ENCODE measurements at places on chromosomes 7 and 10. TPM values are rescaled to one million over a fixed set of nuclear protein-coding genes. Genes with fewer than 3 reads are reported as not detected.
A peak's percentile ranks its signal among the peaks of the same experiment; 100 is the strongest.

- DNase-seq: no peak
These were observed 19.5 kb downstream of the CPVL start for GRCh38 chr7:29126804-29127203.

- no peak for DNase-seq
These were observed 42.6 kb downstream of the FAM20C start for GRCh38 chr7:234708-235553.

GRCh38 chr7:122743211-122743610, 40.5 kb upstream of the RNF148 start:
- no peak for DNase-seq

- no peak for DNase-seq
These were observed at the start of gene TET1 for GRCh38 chr10:68560186-68560942. Gene TET1 (plus strand): TSS chr10:68560337. CDS start chr10:68572339, 12,002 bp downstream.

GRCh38 chr10:61639952-61640351, 22.8 kb upstream of the CABCOCO1 start:
- no peak for DNase-seq

DNA sequence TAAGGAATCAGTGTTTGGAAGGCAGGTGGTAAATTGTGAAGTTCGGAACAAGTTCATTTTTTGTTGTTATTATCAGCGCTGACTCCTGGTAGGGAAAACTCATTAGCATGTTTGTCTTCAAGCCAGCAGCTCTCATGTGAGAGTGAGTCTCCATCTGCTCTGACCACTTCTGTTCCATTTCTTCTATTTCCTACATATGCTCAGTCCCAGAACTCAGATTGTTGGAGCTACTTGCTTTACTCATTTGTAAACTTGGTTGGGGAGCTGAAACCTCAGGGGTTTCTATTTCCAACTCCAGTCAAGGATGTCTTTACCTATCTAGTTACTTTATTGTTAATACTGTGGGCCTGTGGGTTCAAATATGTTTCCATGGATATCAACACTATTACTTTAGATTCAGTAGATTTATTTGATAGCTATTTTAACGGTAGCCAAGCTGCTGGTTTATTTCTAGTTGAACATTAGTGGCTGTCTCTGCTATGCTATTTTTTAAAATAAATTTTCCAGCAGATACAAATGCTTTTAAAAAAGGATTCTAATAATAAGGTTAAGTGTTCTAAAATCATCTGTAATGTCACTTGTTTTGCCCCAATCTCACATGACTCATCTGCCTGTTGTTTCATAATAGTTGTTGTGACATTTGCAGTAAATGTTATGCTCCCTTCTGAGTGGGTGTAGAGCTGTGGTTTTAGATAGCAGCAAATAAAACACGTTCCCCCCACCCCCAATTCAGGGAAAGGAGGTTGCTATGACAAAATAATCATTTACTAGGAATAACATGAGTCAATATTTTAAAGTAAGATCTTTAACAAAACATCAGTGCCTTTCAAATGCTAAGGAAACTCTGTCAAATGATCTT, 143.3 kb downstream of the HDAC9 start:
- DNase-seq: no peak

DNA sequence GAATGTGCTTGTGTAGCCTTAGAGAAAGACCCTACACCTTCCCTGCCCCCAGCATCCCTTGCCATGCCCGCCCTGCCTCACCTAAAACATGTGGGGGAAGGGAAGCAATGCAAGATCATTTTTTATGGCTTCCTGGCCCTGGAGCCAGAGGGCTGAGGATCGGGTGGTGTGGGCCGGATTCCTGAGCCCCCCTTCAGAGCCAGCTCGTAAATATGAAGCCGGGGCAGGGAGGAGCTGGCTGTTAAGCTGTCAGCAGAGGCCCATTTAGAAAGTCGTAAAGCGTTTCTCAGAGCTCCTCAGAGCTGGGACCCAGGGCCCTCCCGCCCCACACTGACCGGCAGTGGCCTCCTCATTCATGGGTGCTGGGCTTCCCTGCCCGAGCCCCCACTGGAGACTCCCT, 23.9 kb downstream of the UNC5B start:
- no peak for DNase-seq

- DNase-seq: no peak
These were observed 4.9 kb downstream of the ACADSB start for GRCh38 chr10:123013456-123014419.

GRCh38 chr10:65355141-65355680, 1570.6 kb upstream of the LRRTM3 start:
- DNase-seq: no peak

GRCh38 chr7:104240401-104240800, 32.6 kb upstream of the ORC5 start:
- no peak for DNase-seq

DNA sequence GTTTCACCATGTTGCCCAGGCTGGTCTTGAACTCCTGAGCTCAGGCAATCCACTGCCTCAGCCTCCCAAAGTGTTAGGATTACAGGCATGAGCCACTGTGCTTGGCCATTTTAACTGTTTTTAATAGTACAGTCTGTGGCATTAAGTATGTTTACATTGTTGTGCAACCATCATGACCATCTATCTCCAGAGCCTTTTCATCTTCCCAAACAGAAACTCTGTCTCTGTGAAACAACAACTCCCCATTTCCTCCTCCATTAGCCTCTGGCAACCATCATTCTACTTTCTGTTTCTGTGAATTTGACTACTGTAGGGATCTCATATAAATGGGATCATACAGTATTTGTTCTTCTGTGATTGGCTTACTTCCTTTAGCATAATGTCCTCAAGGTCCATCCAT, 48.3 kb upstream of the SEPHS1 start:
- no peak for DNase-seq

DNA sequence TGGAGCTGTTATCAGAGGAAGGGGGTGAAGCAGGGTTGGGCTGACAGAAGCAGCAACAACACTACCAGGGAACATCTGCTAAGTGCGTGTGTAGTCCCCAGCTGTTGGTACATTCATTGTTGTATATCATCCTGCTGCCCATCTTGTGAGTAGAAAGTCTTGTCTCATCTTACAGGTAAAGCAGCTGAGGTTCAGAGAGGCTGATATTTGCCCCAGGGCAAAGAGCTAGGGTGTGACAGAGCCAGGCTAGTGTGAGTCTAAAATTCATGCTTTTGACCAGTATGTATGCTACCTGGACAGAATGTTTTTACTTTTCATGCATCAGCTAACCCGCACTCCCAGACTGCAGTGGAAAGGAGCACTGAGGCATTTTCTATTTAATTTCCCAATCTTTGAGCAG, 221.6 kb downstream of the STK31 start:
- no peak for DNase-seq

DNA sequence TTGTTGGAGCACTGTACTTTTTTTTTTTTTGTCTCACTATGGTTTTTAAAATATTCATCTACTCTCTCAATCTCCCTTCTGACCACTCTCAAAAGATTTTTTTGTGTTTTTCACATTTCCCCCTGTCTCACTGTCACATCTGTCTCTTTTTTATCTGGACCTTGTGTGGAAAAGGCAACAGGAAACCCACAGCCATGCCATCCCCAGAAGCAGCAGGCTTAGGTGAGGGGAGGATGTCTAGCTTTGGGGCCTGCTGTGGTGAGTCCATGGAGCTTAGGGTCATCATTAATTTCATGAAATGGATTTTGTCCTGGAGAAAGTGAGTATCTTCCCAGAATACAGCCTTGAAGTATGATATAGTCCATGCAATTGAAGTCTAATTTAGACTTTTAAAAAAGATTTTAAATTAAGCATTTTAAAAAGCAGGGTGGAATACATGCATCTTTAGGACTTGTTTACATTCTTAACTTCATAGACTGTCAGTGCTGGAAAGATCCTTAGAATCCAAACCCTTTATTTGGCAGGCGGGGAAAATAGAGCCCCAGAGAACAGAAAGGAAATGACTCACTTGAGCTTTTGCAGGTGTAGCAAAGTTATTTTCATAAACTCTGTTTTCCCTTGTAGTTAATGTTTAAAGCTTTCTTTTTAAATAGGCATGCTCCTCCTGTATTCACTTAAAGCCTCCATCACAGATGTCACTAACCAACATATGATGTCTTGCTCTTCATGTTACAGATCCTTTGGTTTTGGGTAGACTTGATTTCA, 25.1 kb downstream of the MINDY4 start:
- DNase-seq: no peak

- no peak for DNase-seq
These were observed 128.1 kb upstream of the NANOS1 start for GRCh38 chr10:118901380-118901779.

DNA sequence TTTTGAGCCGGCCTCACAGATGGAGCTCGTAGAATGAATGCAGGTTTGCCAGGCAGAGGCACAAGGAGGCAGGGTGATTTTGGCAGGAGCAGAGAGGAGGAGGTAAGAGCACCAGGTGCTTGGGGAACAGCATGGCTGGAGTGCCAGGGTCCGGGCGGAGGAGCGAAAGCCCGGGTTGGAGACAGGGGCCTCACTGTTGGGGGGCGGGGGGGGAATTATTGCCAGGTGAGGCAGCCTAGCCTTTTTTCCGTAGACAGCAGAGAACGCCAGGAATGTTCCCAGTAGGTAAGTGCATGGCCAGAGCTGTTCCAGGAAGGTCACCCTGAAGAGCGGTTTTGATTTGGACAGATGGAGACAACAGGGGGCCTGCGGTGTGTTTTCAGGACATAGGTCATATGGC, 9.5 kb downstream of the SRRM3 start:
- no peak for DNase-seq

DNA sequence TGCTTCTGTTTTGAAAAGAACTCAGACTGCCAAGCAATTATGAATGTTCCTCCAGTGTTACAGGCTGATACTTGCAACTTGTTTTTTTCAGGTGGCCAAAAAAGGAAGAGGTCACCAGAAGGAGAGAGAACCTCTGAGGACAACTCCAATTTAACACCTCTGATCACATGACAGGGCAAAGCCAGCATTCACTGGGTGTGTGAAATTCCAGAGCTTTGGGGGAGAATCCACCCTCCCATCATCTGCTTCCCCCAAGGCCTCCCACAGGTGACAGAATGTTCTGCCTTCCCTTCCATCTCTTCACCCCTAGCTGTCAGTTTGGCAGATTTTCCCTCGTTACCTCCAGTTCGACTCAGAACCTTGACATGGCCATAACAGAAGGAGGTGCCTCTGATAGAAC, 39.1 kb downstream of the GOT1 start:
- no peak for DNase-seq

DNA sequence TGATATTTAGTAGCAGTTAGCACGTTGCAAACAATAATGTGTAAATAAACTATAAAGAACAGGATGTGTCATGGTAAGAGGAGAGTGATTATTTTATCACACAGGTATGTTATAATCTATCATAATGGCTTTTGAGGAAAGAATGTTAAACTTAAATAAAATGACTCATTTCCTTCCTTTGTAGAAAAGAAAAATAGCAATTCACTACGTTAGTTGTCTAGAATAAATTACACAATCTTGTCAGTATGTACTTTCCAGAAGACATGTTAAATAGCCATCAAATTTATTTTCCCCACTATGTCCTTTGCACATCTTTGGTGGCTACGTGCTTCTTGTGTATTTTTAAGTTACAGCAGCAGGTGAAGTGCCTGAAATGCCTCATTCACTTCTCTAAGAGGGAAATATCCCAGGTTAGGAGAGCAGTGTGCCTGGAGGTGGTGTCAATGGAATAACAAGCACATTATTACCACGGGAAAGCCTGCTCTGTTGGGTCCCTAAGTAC, 133.8 kb downstream of the SEMA3A start:
- DNase-seq: peak; percentile 28

DNA sequence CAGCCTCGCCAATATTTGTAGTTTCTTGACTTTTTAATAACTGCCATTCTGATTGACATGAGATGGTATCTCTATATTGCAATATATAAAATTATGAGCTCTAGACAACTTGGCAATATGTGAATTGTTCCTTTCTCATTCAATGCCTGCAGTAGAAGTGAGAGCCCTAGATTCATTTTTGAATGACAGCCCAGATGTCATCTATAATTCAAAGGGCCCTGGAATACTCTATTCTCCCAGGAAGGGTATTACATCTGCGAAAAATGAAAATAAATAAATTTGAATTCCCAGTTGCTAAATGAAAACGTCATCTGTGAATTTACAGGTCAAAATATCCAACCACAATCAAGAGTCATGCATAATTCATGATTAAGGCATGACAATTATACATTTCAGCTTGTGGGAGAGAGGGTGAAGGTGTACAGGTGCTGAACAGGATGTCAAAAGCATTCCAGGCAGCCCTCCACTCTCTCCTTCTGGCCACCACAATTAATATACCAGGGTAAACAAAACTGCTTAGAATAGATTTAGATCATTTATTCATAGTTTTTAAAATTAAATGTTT, 1147.3 kb downstream of the XPNPEP1 start:
- DNase-seq: no peak

DNA sequence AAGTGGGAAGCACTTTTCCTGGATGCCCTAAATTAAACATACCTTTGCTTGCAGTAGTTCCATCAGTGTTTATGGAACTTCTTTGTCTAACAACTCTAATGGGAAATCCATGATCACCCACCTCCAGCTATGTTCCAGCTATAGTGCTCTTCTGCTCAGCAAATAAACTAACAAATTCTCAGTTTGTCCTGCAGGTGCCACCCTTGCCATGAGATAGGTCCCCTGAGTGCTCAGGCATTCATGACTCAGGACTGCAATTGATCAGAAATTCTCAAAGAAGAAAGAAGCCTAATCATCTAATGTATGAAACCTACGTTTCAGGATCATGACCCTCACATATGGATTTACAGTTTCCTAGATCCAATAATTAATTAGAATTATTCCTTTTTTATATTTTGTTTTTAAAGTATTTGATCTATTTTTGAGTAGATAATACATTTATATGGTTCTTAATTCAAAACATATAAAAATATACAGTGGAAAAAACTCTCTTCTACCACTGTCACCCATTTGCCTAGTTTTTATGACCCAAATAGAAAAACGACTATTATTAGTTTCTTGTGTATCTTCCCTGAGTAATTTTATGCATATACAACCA, 48.7 kb upstream of the DYNC1I1 start:
- peak; percentile 45 for DNase-seq

GRCh38 chr10:63711867-63712716, 190.9 kb downstream of the REEP3 start:
- peak; percentile 90 for DNase-seq

GRCh38 chr7:46468753-46469356, 547.8 kb upstream of the IGFBP3 start:
- no peak for DNase-seq

Gene EBF3
- total RNA-seq: 0.64 TPM

Gene PPRC1
- 87.9 TPM for total RNA-seq

Gene GRM8
- total RNA-seq: not detected

Gene RASA4B
- 1.2 TPM for total RNA-seq

Gene GPR22
- total RNA-seq: not detected

Gene BICC1
- total RNA-seq: 0.67 TPM

Gene PLEKHS1
- total RNA-seq: 0.21 TPM

Gene CDHR3
- 6.5 TPM for total RNA-seq

Gene ZFAND4
- total RNA-seq: 23.6 TPM

Gene CHAT
- not detected for total RNA-seq

Gene PNLIPRP3
- not detected for total RNA-seq

Gene ZNF467
- total RNA-seq: 18.1 TPM

Gene SCART1
- total RNA-seq: 0.57 TPM

Gene DDX50
- total RNA-seq: 46.9 TPM

Gene ZNF727
- not detected for total RNA-seq

Gene ANKRD1
- total RNA-seq: 0.26 TPM
